Astrocyte of the hippocampus (primary cell): ENCODE measurements at places on chromosomes 7 and 10.

- DNase-seq: peak; percentile 59
Measured at GRCh38 chr10:29585488-29585976, 49.2 kb downstream of the SVIL start.

- no peak for DNase-seq
Measured at GRCh38 chr10:126476246-126476645, 88.0 kb upstream of the ADAM12 start.

GRCh38 chr7:11297764-11298163 lies 324.1 kb downstream of the PHF14 start:
- peak; percentile 73 for DNase-seq

DNA sequence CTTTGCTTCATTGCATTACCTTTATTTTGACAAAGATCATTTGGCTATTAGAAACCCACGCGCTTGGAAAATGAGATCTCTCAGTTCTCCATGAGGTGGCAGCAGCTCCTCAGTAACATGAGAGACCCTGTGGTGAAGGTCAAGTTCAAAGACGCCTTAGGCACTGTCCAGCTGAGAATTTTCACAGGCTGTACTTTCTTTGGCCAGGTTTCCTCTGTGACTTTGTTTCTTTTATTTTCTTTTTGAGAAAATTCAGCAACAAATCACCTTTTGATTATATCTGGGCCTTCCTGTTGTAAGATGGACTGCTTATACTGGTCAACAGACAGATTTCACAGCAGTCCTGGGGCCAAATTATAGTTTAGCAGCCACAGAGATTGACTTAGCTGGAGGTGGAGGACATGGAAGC lies 54.5 kb downstream of the RAB18 start:
- DNase-seq: peak; percentile 57

- DNase-seq: no peak
Measured at GRCh38 chr7:82051601-82052000, 281.8 kb upstream of the HGF start.

- no peak for DNase-seq
Measured at GRCh38 chr7:159025161-159025779, 119.4 kb downstream of the VIPR2 start.

DNA sequence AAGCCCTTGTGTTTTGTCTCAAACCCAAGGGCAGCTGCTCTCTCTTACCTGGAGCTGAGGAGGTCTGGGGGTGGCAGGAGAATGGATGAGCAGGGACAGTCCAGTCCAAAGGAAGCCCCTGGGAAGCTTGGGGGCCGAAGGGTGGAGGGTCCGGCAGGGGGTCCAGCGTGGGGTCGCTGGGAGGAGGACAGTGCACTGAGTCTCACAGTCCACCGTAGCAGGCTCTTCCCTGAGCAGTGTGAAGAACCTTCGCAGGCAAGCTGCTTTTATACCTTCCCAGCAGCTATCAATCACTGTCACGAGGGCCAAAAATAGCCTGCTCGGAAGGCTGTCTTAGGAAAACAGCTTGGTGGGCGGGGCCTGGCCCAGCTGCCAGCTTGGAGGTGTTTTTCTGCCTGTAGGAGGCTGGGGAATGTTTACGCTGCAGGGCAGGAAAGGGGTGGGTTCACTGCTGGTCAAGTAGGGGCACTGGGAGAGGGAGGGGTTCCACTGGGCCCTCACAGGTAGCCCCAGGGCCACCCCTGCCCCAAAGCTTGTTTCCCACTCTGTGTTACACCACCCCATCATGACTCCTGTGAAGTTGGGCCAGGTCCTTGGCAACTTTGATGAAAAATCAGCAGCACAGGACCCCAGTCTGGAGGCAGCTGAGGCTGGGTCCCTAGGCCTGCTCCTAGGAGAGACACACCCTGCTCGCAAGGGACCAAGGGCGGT lies at the start of gene DEPP1:
TSS of gene DEPP1 (minus strand) at position 240 of the 711 bp plus-strand sequence. CDS start 779 bp downstream, outside the sequence.
- peak; percentile 96 for DNase-seq

DNA sequence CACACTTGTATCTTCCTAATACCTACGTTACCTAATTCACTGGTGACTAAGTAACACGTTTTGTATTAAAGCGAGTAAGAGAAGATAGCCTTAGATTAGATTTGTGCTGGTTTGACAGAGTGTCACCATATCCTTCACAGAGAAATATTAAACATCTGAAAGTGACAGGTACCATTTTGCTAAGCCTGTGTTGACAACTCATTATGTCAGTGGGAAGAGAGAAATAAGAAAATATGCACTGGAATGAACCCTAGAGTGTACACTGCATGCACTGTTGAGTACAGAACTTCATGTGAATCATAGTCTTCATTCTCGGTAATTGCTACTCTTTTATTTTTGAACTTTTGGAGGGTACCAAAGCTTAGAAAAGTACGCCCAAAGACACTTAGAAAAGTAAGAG lies 10.9 kb downstream of the PRKG1 start:
- no peak for DNase-seq

DNA sequence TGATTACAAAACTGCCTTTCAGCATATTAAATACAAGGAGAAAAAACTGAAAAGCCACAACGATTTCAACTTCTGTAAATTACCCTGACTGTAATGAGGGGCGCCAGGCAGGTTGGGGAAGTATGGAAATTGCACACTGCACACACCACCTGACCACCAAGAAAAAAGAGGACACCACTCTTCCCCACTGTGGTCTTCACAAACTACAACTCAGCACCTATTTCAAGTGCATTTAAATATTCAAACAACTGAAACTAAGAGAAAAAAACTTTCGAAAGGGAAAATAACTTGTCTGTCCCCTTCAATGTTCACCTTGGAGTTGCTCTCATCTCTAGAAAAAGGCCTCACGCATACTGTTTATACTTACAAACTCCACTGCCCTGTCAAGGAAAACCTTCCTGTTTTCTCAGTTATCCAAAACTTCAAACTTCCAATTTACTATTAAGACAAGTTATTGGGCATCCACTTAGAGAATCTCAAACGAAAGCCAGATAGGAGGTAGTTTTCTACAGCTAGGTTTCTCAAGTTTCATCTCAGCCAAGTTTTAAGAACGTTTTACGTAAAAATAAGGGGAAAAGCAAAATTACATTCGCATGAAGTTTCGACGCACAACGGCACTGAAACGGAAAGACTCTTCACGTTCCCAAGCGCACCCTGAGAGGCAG lies 1.4 kb downstream of the LARP4B start:
- no peak for DNase-seq

DNA sequence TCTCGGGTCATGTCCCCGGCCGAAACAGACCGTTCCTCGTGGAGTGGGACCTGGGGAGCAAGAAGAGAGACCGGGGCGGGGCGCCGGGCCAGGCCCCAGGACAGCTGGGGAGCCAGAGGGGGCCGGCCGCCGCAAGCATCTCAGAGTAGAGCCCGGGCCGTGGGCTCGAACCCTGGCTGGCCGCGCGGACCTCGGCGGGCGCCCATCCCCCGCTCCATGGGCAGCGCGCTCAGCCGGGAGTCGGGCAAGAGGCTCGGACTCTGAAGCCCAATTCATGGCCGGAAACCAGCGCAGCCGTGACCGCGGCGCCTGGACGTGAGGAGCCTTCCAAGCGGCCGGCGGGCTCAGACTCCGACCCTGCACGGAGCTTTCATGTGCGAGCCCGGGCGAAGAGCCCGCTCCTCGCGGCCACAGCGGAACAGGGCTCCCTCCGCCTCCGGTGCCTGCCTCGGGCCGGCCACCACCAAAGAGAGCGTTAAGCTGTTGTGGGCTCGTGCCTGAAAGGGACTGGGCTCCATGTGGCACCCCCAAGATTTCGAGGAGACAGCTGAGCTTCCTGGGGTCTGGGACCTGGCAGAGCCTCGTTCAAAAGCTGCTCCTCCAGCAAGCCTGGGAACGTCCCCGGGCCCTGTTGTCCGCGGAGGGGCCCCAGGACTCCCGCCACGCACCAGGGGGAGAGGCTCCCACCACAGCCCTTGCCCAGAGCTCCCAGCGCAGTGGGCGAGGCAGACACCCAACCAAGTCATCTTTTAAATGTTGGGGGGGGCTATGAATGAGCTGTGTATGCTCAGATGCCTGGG lies 757 bp upstream of the GRID1 start:
- DNase-seq: peak; percentile 53

- peak; percentile 37 for DNase-seq
Measured at GRCh38 chr7:158710651-158711102, 6.1 kb upstream of the NCAPG2 start.

- DNase-seq: peak; percentile 19
Measured at GRCh38 chr10:110765513-110766319, 106.0 kb upstream of the PDCD4 start.

DNA sequence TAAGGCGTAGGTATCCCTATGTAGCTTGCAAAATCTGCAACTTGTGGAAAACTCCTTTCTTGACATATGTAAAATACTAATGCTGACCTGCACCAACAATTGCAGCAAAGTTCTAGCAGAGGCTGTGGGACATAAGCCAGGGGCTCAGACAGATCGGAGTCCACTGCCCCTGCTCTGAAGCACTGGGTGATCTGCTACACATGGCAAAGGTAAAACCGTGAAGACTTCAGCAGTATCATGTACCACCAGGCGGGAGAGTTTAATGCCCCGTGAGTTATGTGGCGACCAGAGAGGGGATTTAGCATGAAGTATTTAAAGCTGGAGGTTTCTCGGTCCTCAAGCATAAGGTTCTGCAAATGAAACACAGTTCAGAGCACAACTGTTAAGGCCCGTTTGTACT lies 76.4 kb downstream of the ABCC2 start:
- no peak for DNase-seq

GRCh38 chr10:100713049-100713858 lies 32.1 kb upstream of the PAX2 start:
- no peak for DNase-seq

DNA sequence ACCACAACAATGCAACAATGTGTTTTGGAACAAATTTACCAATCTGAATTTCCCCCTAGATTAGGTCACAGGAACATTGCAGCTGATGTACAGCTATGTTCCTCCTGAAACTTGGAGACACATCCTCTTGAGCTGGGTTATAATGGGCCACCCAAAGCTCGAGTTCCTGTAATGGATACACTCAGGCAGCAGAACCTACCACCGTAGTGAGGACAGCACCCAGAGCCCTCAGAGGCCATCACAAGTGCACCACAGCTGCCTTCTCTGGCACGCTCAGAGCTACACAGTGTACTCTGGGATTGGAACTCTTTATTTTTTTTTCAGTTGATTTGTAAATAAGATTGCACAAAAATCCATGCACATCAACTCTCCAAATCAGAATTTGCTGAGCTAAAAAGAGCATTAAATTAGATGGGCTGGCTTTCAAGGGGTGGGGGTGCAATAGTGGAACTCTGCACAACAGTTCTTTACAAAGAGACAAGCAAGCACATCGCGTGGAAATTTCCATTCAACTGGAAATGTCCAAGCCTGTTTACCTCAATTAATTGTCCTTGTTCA lies 56.7 kb downstream of the EGFR start:
- DNase-seq: no peak

- DNase-seq: no peak
Measured at GRCh38 chr10:32253821-32254220, 93.1 kb downstream of the EPC1 start.

DNA sequence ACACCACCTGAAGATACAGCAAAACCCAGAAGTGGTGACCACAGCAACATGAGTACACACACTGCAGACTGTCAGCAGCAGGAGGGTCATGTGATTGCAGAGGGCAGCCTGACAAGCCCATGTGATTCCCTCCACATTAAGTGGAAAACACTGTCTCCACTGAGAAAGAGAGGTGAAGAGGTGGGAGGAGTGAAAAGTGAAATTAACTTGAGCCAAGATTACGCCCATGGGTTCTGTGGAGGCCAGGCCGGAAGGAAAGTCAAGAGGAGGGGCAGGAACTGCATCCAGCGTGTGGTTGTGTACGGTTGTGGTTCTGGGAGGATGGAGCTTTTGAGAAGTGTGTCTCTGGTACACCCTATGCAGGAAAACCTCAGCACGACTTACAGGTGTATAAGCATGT lies 138.5 kb downstream of the PLXNA4 start:
- DNase-seq: no peak

DNA sequence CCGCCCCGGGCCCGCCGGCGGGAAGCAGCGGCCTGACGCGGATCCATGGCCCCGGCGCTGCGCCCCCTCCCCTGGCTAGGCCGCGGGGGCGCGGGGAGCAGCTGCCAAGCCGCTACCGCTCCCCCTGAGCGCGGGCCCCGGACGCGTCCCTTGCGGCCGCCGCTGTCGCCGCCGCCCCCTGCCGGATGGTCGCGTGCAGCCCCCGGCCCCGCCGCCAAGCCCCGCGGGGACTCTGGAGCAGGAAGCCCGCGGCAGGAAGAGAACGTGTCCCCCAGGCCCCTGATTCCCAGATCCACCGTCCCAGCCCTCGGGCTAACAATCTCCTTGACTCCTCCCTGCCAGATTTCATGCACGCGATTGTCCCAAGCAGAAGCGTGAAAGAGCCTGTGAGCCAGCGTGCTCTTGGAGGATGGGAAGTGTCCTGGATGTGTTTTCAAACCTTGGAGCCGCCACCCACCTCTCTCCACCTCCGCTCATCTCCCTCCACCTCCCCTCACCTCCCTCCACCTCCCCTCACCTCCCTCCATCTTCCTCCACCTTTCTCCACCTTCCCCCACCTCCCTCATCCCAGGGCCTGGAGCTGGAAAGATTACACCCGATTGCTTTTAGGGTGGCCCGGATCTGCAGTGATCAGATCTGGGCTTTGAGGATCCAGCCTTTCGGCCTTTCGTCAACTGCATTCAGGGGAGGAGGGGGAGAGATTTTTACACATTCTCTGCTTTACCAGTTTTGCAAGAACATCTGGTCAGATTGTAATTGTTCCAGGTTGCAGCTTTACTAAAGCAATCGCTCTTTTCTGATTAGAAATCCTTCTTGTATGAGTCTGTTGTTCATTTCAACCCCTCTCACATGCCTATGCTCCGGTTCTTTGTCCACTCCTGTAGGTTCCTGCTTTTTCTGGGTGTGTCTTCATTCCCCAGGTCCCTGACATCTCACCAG lies 570 bp upstream of the PRTFDC1 start:
- peak; percentile 71 for DNase-seq

GRCh38 chr10:12063483-12063818 lies 5.3 kb upstream of the DHTKD1 start:
- DNase-seq: no peak

GRCh38 chr7:158595068-158595467 lies 7.4 kb upstream of the PTPRN2 start:
- peak; percentile 51 for DNase-seq

GRCh38 chr7:157892751-157893523 lies 556.1 kb downstream of the DNAJB6 start:
- no peak for DNase-seq
